Stimulated activated CD8-positive, alpha-beta memory T cell treated with anti-CD3 and anti-CD28 coated beads, Interleukin-7, amount 100 ng/mL, for 1 hour (primary cell): ENCODE measurements at places on chromosomes 1 and 21.

GRCh38 chr1:232244426-232244825 is 385.5 kb downstream of the SIPA1L2 start:
- DNase-seq: no peak

- DNase-seq: no peak
These were observed 19.6 kb downstream of the CDKN2C start for GRCh38 chr1:50989694-50990093.

DNA sequence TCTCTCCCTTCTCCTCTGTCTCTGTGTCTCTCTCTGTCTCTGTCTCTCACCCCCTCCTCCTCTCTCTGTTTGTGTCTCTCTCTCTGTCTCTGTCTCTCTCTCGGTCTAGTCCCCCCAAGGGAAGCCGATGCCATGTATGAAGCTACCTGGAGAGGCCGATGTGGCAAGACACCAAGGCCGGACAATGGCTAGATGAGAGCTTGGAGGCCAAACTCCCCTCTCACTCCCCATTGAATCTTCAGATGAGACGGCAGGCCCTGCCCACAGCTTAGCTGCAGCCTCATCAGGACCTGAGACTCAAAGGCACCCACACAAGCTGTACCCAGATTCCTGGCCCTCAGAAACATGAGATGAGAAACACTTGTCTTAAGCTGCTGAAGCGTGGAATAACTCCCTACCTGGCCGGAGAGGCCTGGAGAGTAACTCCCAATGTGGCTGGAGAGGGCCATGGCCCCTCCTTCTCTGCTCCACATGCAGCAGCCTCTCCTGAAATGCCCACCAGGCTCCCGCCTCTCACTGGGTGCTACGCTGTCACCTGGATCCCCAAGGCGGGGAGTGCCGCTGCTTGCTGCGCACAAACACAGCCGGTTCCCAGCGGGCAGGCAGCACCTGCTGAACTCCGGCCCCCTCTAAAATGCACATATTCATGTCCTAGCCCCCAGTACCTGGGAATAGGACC is 7.8 kb upstream of the ACTRT2 start:
- no peak for DNase-seq

DNA sequence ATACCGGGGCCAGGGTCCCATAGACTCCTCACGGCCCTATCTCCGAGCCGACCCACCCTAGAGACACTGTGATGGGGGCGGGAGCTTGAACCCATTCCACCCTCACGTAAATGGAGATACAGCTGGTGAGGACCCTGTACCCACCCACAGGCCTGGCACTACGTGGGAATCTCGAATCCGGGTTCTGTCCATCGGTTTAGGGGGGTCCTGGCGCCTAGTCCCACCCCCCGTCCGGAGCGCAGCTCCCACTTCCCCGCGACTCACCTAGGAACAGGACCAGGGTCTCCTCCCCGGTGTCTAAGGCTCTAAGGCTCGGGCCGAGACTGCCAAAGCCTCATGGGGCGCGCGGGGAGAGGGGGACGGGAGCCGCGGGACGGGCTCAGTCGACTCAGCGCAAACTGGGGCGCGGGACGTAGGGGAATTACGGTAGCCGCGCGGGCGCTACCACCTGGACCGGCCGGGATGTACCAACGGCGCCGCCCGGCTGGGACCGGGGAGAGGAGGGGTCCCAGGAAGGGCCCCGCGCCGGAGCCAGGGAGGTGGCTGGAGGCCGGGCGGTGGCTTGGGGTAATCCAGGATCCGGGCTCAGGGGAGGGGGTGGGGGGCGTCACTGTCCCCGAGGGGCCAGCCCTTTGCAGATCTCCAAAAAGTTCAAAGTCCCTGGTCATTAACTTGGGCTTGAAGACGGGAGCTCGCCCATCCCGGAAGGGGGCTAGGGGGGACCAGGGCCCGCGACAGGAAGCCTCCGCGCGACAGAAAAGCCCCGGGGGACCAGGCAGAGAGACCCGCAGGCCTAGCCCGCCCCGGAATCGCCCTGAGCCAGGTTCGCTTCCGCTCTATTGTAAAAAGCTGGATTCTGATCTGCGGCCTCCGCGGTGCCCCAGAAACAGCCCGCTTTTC is 1.0 kb downstream of the PLEKHG5 start:
- DNase-seq: peak; percentile 19

DNA sequence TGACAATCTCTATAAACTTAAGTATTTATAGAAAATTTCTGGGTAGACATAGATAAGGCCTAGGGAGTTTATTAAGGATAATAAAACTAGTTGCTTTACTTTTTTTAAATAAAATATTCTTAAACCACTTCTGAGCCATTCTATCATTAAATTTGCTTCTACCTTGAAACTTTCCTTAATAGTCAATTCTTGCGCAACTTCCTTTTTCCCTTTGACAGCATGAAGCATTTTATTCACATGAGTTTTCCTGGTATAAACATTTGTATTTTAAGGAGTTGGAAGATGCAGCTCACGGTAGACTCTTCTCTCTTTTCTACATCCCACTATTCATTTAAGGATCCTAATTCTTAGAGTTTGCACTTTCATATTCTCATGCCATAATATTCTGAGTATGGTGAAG is 75.8 kb upstream of the DPH5 start:
- DNase-seq: no peak

DNA sequence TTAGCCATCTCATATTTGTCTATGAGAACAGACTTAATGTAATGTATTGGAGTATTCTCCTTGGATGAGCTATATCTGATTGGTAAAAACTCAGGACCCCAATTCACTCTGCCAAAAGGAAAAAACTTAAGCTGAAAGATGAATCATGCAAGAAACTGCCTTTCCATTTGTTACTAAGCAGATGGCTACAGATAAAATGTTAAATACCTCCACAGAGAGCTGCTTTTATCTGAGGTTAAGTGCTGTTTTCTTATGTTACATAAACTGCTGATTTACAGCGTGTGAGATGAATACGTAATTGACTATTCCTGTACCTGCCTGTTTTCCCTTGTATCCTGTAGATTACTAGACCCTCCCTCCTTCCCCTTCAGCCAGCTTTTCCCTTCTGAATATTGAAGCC is 49.3 kb downstream of the CLCA4 start:
- DNase-seq: no peak
